ENCODE measurements at places on chromosomes 6 and 20.

- no peak for DNase-seq
Measured at GRCh38 chr6:108169464-108170331, 3.9 kb downstream of the NR2E1 start.

DNA sequence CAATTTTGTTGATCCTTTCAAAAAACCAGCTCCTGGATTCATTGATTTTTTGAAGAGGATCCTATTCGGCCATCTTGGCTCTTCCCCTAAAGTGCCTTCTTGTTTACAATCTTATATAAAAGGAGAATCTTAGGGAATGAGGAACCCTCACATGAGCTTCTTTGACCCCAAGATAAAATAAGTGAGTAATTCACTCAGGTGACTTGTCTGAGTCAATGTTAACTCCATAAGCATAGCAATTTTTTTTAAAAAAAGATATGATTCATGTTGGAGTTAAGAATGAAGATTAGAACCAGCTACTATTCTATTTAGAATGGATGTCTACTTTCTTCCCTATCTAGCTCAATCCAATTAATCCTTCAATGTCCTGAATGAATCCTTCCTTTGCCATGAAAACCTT, 21.0 kb downstream of the WASF1 start:
- no peak for DNase-seq

- DNase-seq: no peak
Measured at GRCh38 chr20:5354901-5355300, 38.1 kb upstream of the PROKR2 start.

GRCh38 chr20:57244627-57245214, 21.7 kb downstream of the BMP7 start:
- DNase-seq: no peak

DNA sequence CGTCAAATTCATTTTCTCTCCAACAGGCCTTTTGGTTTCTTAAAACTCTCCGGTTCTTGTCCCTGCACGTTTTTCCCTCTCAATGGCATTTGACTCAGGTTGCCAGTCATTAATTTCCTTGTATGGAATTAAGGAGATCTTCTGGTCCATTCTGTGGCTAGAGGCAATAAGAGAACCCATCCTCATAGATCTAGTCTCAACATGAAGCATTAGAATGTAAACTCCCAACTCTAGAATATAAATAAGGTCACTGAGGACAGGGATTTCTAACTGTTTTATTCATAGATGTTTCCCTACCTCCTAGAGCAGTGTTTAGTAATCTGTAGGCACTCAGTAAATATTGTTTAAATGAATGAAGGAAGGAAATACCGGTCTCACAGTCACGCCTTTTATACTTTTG, 185.2 kb upstream of the FLRT3 start:
- DNase-seq: no peak

- no peak for DNase-seq
Measured at GRCh38 chr20:46119028-46119546, 973 bp downstream of the CD40 start.

DNA sequence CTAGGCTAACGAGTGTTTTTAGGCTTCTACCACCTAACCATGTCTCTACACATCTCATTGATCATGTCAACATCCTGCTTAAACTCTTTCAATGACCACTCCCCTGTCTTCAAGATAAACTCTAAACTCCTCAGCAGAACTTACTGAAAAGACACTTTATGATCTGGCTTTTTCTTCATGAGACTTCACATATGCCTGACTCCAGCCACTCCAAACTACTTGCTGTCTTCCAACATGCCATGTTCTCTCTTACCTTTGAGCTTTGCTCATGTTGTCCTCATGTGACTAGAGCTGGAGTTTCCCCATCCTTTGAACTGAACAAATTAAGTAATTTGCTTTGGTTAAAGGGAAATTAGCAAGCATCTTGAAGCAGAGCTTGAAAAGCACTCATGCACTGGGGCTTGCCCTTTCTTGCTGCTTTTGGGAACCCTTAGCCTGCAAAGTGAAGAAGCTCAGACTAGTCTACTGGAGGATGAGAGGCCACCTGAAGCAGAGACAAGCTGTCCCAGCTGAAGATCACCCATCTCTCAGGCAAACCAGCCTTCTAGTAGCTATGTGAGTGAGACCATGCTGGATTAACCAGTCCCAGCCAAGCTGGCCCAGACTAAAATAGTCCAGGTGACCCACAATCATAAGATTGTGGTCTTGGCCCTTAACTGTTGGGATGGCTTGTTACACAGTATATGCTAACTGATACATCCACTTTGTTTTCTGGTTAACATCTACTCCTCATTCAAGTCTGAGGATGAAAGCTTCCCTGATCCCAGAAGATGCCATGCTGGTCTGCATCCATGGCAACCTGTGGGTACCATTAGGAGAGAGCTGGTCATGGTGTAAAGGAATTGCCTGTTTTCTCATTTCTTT, 235.8 kb downstream of the GMPR start:
- no peak for DNase-seq

GRCh38 chr6:20978151-20978614, 443.9 kb downstream of the CDKAL1 start:
- no peak for DNase-seq

- DNase-seq: no peak
Measured at GRCh38 chr6:143258945-143259344, 191.6 kb downstream of the ADAT2 start.

GRCh38 chr20:6515261-6515660, 252.2 kb upstream of the BMP2 start:
- DNase-seq: no peak

GRCh38 chr6:53524455-53524815, 20.5 kb downstream of the GCLC start:
- no peak for DNase-seq

- DNase-seq: peak; percentile 57
Measured at GRCh38 chr6:169724494-169725124, at the start of gene PHF10. PHF10 (minus strand) TSS chr6:169724500; CDS start chr6:169723931, 569 bp downstream.

GRCh38 chr6:52760105-52760765, 3.0 kb downstream of the GSTA2 start:
- no peak for DNase-seq

DNA sequence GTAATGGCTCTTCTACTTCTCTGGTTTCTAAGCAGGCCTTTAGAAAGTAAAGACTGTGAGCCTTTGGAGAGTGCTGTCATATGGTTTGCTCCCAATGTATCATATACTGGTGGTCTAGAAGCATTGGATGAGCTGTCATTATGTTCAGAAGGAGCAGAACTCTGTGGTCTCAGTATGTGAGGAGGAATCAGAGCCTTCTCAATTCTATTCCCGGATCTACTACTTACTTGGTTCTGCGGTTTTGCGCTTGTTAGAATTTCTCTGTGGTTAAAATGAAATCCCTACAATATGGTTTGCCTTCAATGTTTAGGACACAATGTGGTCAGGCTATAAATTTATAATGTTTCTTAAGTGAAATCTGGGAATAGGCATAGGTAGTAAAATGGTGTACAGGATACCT, 64.6 kb downstream of the RWDD2A start:
- no peak for DNase-seq

DNA sequence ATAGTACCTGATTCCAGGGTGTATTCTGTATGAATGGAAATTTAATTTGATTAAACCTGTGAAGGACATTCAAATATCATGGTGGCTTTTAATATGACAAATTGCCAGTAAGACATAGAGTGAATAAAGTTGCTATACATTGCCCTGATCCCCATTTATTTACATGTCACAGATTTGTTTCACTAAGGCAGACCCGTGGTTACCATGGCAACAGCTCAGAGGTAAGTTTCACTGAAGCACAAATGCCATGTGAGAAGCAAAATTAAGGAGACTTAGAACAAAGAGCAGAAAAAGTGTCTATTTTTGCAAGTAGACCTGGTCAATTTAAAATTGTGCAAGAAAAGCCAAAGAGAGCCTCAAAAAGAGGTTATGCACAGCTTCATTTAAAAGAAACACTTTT, 63.7 kb downstream of the PXDC1 start:
- no peak for DNase-seq

GRCh38 chr6:142679907-142680700, 264.9 kb downstream of the HIVEP2 start:
- DNase-seq: no peak

DNA sequence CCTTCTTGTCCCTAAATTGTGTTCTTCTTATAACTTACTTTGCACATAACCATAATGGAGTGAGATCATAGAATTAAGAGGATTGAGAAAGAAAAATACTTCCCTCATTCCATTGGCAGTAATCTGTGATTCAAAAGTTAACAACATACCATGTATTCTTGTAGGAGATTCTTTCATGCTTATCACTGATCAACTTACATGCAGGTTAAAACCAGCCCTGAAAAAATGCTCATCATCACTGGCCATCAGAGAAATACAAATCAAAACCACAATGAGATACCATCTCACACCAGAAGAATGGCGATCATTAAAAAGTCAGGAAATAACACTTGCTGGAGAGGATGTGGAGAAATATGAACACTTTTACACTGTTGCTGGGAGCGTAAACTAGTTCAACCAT, 36.5 kb upstream of the GFRAL start:
- no peak for DNase-seq

DNA sequence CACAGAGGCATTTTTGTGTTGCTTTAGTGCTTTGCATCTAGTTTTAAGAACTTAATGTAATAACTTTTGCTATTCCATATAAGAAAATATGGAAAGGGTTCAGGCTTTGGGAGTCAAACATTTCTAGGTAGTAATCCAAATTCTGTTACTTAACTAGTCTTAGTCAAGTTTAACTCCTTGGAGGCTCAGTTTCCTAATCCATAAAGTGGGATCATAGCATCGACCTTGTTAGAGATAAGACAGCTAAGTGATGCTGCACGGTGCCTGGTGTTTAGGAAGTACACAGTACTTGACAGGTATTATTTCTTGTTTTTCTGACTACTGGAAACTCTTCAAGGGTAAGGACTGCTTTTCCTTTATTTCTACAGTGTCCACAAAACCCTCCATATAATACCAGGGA, 24.5 kb upstream of the ARMH2 start:
- no peak for DNase-seq

GRCh38 chr6:98759459-98759858, 74.9 kb upstream of the POU3F2 start:
- DNase-seq: no peak

GRCh38 chr20:59176812-59177211, 13.2 kb downstream of the ZNF831 start:
- DNase-seq: no peak
